ENCODE measurements at places on chromosomes 1 and 21.

DNA sequence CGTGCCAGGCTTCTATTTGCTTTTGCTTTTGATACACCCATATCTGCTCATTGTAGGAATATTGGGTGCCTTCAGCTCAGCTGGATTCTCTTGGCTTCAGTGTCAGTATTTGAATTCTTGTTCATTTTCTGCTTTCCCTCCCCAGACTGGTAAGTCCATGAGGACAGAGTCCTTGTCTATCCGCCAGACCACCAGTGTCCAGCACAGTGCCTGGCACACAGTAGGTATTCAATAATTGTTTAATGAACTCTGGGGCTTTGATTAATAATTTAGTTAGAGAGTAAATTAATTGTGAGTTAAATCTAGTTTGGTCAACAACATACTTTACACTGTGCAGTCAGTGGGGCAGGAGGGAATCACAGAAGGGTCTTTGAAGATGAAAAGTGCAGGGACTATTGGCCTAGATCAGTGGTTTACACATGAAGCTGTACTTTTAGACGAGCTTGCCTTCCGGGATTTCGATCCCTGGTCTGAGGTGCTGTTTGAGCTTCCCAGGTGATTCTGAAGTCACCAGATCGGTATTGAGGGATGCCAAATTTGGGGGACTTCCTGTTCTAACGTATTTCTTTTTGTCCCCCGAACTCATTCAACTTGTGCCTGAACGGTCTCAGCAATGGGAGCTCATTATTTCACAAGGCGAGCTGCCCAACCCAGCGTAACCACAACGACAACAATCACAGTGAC is 119.1 kb upstream of the JUN start:
- no peak for DNase-seq

DNA sequence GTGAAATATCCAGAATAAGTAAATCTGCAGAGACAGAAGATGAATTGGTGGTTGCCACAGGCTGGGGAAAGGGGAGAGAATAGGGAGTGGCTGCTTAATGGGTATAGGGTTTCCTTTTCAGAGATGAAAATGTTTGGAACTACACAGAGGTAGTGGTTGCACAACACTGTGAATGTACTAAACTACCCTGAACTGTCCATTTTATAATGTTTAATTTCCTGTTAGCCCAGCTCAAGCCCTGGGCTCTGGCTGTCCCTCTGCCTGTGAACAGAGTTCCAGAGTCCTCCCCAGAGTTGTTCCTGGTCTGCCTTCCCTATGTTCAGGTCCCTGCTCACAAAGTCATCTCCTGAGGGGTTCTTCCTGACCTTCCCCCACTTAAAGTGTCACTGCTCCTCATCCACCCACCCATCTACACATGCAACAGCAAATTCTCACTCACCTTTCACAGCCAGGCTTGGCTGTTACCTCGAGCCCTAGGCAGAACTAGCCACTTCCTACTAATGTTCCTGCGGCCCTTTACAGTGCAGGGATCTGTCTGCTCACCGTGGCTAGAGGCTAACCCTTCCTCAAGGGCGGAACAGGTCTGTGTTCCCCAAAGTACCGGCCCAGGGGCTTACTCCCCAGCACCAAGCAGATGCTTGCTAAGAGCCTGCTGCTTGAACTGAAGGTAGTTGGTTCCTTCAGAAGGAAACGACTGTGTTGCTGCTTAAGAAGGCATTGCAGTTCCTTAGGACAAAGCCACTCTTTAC is 22.4 kb downstream of the DHCR24 start:
- no peak for DNase-seq

DNA sequence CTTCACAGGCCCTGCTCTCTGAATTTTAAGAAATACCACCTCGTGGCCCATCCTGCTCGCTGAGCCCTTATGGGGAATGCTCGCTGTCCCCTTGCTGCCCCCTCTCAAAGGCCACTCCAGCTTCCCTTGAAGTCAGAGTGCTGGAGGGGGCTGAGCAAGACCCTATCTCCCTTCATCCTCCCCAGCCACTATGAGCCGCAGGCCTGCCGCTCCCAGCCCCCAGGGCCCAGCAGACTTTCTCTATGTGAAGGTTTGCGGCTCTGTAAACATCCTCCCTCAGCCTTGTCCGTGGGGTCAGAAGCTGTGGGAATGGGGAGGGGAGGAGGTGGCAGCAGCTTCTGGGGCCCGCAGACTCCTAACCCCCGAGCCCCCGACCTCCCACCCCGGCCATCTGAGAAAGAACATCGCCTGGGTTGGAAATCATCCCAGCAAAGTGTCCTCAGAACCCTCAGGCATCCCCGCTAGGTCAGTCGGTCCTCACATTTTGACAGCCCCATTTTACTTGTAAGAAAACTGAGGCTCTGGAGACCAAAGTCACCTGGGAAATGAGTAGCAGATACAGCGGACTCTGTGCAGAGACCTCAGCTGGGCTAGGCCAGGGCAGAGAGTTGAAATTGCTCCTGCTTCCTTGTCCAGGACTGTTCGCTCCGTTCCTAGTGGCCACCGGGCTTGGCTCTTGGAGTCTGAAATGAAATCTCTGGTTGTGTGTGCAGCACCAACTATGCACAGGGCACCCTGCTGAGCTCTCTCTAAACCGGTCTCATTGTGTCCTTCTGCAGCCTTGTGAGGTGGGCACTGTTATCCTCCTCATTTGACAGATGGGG is 4.4 kb downstream of the KCNQ4 start:
- DNase-seq: no peak

DNA sequence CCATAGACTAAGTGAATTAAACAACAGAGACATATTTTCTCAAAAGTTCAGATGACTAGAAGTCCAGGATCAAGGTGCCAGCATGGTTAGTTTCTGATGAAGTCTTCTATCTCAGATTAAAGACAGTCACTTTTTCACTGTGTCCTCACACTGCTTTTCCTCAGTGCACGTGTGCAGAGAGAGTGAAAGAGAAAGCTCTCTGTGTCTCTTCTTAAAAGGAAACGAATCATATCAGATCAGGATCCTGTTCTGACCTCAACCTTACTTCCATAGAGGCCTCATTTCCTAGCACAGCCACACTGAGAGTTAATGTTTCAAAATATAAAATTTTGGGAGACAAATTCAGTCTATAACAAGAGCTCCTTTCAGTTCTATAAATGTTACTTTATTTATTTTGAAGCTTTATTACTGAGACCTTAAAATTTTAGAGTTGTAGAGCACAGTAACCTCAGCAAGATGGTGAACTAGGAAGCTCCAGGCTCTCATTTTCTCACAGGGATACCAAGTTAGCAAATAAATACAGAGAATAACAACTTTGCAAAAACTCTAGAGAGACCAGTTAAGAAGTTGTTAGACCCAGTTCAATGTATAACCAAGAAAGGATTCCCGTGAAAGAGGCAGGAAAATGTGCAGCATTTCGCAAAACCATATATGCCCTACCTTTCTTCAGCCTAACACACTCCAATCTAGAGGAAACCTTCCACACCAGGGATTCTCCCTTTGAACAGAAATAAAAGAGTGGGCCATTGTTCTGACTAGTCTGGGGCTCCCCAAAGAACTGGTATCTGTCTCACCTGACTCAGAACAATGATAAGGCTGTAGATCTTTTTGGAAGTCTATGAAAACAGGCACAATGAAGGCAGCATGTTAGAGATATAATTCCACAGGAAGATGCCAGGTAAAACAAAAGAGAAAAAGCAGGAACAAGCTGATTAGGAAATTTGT is 372.2 kb downstream of the MRPL39 start:
- no peak for DNase-seq

DNA sequence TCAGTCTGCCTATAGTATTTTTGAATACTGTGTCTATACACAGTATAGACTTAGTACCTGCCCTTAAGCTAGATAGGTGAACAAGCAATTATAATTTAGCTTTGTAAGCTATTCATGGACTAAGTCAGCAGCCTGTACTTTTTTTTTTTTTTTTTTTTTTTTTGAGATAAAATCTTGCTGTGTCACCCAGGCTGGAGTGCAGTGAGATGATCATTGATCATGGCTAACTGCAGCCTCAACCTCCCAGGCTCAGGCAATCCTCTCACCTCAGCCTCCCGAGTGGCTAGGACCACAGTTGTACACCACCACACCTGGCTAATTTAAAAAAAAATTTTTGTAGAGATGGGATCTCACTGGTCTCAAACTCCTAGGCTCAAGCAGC is 17.3 kb downstream of the ITSN1 start:
- DNase-seq: no peak

GRCh38 chr1:6475381-6476133 is 9.6 kb upstream of the TNFRSF25 start:
- DNase-seq: peak; percentile 75

DNA sequence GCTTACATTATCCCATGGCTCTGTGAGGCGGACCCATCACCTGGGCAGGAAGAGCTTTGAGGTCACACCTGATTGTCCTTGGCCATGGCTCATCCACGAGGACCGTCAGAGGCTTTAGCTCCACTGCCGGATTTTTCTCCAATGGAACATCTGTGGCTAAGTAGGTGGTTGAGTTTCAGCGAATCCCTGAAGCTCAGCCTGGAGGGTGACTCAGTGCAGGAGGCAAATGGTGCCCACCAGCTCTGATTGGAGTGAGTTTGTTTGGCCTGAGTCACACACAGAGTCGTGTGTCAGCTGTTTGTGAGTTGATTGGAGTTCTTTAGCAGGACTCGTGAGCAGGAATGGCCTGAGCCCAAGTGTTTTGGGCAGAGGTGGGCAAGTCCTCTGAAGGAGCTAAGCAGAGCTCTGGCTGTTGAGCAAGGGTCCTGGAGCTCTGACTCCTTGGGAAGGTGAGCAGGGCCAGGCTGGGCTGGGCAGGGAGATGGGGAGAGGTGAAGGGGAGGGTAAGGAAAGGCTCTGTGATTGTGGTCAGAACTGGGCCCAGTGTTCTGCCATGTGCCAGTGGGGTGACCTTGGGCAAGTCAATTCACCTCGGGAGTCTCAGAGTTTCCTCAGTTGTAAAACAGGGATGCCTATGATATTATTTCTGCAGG is 2.0 kb downstream of the SLC6A17 start:
- DNase-seq: peak; percentile 67

DNA sequence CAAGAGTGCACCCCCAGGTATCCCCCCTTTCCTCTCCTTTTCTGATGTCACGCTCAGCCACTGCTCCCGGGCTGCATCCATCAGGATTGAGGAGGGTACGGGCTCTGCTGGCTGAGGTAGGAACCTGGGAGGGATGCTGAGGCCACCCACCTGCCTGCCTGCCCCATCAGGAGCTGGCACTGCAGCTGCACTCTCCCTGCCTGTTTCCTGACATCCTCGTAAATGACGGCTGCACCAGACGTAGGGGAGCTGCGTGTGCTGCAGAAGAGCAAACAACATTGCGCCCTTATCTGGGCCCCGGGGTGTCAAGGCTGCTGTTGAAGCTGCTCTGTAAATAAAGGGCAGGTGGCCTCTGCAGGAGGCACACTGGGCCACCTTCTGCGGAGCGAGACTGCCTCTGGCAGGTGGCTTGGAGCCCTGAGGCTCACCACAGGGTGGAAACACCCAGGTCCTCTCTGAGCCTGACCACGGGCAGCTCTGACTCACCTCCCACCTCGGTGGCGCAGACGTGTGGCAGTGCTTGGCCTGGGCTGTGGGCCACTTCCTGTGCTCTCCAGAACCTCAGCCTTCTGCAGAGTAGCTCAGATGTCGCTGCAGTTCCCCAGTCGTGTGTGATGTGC is 30.9 kb downstream of the SNAP47 start:
- DNase-seq: peak; percentile 48

DNA sequence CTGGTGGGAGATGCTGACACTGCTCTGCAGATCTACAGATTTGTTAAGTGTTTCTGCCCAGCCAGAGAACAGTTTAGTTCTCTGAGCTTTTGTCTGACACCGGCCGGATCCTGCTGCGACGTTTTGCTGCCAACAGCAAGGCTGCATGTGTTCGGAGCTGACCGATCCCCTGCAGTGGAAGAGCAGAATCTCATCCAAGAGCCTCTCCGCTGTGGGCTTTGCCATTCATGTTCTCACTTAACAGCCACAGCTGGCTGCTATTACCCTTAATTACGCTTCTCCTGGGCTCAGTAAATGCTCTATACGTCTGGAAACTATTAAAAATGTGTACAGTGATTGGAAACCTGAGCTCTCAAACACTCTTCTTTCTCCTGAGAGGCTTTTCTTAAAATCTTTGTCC is 105.3 kb downstream of the BCAR3 start:
- no peak for DNase-seq

DNA sequence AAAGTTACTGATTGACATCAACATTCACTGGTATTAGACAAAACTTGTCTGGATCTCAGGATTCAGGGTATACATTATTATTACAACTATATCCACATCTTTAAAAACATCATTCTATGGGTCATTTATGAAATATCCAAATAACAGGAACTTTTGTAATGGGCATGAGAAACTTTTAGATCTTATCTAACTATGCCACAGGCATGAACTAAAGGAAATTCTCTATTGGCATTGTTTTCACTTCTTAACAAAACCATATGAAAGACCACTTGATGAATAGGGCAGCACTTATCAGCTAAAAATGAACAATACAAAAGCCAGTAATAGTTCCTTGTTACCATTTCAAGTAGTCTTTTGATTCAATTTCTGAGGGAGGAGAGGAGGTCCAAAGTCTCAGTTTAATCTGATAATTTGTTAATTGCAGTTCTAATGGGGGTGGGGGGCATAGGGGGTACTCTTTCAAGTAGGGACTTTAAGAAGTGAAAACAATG is 30.8 kb upstream of the CPLANE2 start:
- DNase-seq: no peak

DNA sequence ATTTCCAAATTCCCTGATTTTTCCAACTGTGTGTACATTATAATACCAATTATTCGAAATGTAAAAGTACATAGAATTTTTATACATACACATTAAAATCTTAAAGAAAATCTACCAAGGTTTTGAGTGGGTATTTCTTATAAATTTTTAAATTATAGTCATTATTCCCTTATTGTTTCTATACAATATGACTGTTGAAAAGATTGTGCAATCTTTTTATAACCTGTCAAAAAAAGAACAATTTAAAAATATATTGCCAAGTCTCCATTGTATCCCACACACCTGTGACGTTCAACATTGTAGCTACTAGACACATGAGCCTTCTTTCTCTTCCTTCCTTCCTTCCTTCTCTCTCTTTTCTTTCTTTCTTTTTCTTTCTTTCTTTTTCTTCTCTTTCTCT is 473.2 kb upstream of the CHRM3 start:
- no peak for DNase-seq

DNA sequence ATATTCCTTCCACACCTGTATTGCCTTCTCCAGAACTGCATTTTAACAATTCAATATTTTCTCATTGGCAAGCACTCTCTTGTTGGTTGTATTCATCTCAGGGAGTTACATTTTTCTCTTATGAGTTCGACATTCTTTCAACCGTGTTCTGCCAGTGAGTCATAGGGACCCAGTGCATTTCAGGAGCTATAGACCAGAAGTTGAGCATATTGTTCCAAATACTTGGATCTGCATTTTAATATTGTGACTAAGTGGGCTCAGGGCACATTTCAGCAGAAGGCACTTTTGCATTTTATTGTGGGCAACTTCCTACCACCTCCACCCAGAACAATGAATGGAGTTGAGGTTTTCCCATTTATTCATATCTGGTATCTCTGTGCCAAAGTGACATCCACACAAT is 132.8 kb downstream of the TNFSF18 start:
- peak; percentile 82 for DNase-seq
